Kasumi-1 (cell line): ENCODE measurements at places on chromosomes 2 and 18.

DNA sequence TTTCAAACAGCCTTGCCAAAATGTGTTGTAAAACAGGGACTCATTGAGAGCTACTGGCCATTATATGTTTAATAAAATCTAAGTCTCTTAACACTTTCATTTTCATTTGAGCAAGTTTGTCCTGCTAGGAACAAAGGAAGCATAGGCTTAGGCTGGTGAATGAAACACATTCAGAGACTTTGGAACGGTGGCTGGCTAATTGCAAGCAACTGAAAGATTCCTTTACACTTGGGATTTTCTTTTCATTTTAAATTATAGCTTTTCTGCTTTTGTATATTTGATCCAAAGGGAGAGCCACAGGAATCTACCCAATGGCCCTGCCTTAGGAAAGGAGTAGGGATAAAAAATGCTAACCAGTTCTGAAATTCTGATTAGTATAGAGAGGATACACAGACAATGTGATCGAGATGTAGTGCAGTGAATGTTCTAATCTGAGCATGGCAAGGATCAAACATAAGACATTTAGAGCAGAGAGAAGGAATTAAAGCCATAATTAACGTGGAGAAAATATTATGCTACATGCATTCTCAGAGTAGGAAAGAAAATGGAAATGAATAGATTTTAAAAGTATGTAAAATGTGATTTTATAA is 911.4 kb upstream of the SLC39A10 start:
- DNase-seq, result no peak

DNA sequence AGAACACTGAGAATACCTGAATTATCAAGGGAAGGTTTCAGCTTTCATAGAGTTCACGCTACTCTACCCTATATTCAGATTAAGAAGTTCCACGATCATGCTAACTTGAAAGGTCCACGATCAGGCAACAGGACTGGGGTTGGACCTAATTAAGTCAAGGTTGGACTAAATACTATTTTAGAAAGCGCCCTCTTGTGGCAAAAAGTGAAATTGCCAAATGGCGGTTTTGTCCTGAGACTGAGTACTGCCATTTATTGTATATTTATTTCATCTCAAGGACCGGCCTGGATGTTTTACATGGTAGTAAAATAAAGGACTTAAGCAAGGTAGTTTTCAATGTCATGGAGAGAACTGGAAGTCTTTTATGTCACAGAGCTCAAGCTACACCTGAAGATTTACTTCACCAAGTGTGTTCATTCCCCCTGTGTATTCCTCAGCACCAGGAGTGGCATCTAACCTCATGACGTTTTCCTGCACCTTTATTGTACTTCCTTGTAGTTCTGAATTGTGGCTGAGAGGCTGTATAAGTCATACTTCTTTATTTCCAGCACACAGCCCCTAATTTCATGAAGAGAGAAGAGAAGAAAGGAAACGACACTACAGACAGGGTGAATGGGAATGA is 56.8 kb downstream of the SRD5A2 start:
- DNase-seq, result peak; percentile 54

DNA sequence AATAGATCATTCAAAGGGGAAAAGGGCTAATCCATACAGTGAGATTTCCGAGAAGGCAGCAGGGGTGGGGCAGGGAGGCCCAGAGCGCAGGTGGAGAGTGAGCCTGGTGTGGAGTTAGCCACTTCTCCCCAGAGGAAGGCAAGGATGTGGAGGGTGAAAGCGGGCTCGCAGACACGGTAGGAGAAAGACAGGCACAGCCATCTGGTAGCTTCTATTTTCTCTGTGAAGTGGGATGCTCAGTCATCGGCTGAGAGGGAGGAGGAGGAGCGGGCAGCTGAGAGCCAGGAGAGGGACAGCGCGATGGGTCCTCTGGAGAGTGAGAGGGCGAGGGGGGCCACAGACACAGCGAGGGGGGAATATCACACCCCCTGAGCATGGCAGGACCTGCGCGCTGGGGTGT is 153.3 kb upstream of the NDUFV2 start:
- DNase-seq, result no peak

- no peak for DNase-seq
Observed at GRCh38 chr2:102660070-102660469, 40.7 kb downstream of the SLC9A2 start.

GRCh38 chr2:112144966-112145365 is 6.8 kb downstream of the FBLN7 start:
- no peak for DNase-seq

- no peak for DNase-seq
Observed at GRCh38 chr2:137117385-137117784, 352.0 kb downstream of the THSD7B start.

GRCh38 chr18:5317186-5317585 is 21.7 kb upstream of the ZBTB14 start:
- DNase-seq, result no peak

- DNase-seq, result no peak
Observed at GRCh38 chr2:40150266-40150665, 301.6 kb downstream of the SLC8A1 start.

- no peak for DNase-seq
Observed at GRCh38 chr18:62730941-62731340, 15.6 kb downstream of the PHLPP1 start.

GRCh38 chr2:120991441-120991840 is 255.8 kb downstream of the GLI2 start:
- no peak for DNase-seq

- DNase-seq, result peak; percentile 40
Observed at GRCh38 chr2:41736105-41736567, 311.7 kb upstream of the PKDCC start.

- DNase-seq, result no peak
Observed at GRCh38 chr18:40751186-40751585, 1203.8 kb upstream of the PIK3C3 start.

GRCh38 chr2:75810611-75811330 is 100.1 kb upstream of the GCFC2 start:
- no peak for DNase-seq

- no peak for DNase-seq
Observed at GRCh38 chr2:192377173-192377572, 182.4 kb upstream of the TMEFF2 start.

- DNase-seq, result no peak
Observed at GRCh38 chr2:241198381-241199279, 10.2 kb downstream of the ANO7 start.

DNA sequence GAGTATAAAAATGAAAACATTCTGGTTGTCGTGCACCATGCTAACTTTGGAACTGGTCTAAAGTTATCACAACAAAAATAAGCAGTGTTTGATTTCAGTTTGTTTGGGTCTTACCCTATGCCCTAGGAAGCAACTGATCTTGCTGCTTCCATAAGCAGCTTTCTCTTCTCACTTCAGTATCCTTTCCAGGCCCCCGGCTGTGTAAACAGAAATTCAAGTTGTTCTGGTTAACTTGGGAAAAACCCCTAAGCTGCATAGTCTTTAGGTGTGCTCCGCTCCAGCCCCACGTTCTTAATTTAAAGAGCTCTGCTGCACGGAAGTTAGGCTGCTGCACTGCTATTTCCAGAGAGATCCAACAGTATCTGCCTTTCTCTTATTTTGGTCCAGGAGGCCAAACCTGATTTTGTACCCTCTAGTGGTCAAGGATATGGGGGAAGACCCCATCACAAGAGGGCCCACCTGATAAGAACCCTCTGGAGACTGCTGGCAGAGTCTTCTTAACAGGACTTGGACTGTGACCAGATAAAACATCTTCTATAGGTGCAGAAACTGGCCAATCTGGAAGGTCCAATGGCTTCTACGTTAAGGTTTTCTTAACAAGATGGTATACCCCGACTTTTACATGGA is 69.1 kb downstream of the FEZ2 start:
- no peak for DNase-seq

GRCh38 chr2:42102591-42103450 is 55.0 kb downstream of the PKDCC start:
- no peak for DNase-seq

DNA sequence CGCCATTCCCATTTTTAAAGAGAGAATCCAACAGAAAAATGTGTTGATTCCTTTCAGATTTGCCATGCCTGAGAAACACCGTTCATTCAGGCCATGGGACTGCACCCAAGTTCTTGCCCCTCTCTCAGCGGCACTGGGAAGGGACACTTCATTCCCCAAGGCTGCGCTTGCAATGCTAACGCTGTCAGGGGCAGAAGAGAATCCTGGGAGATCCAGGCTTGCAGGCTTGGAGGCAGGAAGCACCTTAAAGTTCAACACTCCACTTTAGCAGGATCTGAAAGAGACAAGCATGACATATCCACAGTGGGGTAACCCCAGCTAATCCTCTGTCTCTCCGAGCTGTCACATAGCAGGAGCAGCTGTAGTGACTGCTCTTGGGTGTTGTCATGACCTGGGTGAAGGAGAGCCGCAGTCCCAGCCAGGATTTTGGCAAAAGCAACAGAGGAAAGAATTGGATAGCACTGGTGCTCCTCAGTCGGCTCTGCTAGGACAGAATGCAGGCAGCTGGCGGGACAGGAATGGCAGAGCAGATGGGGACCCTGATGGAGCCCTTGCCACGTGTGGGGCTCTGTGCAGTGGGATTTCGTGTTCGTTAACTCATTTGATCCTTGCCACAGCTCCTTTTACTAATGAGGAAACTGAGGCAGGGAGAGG is 22.0 kb upstream of the ODC1 start:
- DNase-seq, result no peak

GRCh38 chr2:86518481-86518880 is 44.8 kb downstream of the CHMP3 start:
- peak; percentile 25 for DNase-seq

GRCh38 chr2:203650860-203651613 is 55.4 kb upstream of the CD28 start:
- DNase-seq, result peak; percentile 32

GRCh38 chr2:20282916-20283592 is 58.1 kb upstream of the SDC1 start:
- no peak for DNase-seq

- DNase-seq, result peak; percentile 67
Observed at GRCh38 chr18:20971886-20972267, 139.7 kb downstream of the ROCK1 start.

GRCh38 chr2:72129681-72130340 is 17.9 kb downstream of the CYP26B1 start:
- no peak for DNase-seq

- DNase-seq, result no peak
Observed at GRCh38 chr2:60260639-60261296, 292.7 kb downstream of the BCL11A start.

DNA sequence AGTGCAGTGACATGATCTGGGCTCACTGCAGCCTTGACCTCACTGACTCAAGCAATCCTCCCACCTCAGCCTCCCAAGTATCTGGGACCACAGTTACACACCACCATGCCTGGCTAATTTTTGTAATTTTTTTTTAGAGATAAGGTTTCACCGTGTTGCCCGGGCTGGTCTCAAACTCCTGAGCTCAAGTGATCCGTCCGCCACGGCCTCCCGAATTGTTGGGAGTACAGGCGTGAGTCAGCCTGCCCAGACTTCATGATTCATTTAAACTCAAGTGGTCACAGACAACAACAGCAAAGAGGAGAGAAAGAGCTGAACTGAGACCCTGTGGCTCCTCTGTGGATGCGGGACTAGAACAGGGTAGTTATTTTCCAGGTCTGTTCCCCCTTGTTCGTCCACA is 83.0 kb downstream of the TSHZ1 start:
- no peak for DNase-seq

DNA sequence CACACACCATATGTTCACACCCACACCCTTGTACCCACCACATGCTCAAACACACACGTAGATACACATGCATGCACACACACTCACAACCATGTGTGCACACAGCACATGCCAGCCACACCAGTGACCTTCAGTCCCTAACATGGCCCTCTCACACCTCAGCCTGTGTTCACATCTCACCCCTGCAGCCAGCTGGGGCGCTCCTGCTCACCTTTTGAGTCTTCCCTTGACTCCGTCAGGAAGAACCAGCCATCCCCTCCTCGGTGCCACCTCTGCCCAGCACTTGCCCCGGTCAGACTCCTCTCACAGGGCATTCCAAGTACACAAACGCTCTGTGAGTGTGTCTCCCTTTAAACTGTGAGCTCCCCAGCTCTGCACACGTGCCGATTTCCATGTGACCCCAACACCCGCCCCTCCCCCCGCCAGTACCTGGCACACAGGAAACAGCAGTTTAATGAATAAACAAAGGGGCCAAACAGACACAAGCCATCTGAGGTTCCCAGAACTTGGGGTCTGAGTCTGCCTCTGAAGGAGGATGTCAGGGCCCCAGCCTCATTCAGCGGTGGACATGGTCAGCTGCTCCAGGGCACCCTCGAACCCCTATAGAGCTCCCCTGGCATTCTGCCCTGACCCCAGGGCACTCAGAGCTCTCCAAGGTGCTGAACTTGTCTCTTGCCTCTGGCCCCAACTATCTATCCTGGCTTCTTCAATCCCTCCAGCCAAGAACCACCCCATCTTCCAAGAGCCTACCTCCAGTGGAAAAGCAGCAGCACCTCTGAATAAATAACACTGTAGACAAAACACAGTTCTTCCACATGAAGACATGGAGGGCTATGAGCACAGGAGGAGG is 252.9 kb downstream of the ATAD2B start:
- DNase-seq, result peak; percentile 35

- DNase-seq, result no peak
Observed at GRCh38 chr2:202009581-202009980, 24.1 kb upstream of the FZD7 start.

GRCh38 chr2:178747767-178748166 is 59.5 kb downstream of the TTN start:
- no peak for DNase-seq

DNA sequence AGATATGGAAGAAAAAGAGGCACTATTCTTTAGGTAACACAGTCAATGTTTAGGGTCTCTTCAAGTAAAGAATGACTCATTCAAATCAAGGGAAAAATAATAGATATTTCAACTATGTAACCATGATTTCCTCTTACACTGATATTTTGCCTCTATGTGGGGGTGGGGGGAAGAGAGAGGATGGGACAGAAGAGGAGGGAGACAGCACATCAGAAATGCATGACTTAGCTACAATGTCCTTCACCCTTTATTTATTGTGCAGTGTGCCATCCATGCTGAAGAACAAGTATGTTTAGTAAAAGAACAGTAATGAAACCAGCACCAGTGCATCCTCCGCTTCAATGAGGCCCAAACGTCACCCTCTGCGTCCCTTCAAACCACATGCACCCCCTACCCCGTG is 204.8 kb downstream of the HDAC4 start:
- DNase-seq, result no peak

GRCh38 chr2:23658466-23658942 is 268.4 kb downstream of the ATAD2B start:
- DNase-seq, result no peak

DNA sequence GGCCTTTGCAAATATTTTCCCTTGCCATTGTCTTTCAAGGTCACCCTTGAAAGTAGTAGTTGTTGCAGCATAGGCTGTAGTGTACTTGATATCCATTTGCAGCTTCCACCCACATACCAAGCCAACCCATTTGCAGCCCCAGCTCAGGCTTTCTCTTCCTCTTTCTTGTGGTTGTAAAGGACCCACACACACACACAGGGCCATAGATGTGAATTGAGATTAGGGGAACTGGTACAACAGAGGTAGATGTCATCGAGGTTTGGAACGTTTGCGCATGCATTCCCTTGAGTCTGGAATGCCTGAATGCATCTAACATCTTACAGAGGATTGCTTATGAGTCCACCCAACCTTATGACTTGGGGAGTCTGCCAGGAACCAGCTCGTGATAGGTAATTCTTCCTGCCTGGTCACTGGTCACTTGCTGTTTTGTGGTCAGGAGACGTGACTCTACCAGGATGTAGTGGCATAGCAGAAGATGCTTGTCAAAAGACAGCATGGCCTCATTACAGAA is 91.9 kb downstream of the MRPS9 start:
- DNase-seq, result peak; percentile 78
